ENCODE measurements at places on chromosomes 1 and 21. TPM values are rescaled to one million over a fixed set of nuclear protein-coding genes. Genes with fewer than 3 reads are reported as not detected.
A peak's percentile ranks its signal among the peaks of the same experiment; 100 is the strongest.

DNA sequence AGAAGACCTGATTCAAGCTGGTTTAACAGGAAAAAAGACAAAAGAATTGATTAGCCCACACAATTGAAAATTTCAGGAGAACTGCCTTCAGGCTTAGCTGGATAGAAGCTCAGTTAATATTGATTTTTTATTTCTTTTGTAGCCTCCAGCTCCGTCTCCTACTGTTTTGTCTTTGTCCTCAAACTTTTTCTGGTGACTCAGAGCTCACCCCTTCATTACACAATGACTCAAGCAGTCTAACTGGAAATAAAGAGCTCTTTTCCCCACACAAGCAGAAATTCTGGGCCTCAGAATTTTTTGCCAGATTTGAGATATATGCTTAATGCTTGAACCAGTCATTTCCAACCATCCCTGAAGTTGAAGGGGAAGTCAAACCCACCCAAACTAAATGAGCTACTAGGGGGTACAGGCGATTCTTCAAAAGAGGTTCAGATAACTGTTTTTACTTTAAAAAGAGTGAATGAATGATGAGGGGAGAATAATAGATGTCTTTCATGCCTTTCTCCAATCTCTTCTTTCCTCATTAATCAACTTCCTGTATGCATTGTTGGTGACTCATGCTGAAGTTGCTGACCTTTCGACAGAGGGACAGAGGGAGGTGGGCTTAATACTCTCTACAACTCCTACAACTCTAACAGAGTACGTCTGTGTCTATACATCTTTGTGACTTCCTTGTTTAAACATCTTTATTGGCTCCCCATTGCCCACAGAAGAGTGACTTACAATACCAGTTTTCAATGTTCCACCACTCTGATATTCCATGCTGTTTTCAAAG, 6.2 kb upstream of the ACP6 start:
- peaks cover 2% of the 10 kb centered on the region for H3K36me3 ChIP-seq
- H3K27me3 ChIP-seq, result peaks cover 20% of the 10 kb centered on the region
- H3K4me1 ChIP-seq, result peaks cover 7% of the 10 kb centered on the region

DNA sequence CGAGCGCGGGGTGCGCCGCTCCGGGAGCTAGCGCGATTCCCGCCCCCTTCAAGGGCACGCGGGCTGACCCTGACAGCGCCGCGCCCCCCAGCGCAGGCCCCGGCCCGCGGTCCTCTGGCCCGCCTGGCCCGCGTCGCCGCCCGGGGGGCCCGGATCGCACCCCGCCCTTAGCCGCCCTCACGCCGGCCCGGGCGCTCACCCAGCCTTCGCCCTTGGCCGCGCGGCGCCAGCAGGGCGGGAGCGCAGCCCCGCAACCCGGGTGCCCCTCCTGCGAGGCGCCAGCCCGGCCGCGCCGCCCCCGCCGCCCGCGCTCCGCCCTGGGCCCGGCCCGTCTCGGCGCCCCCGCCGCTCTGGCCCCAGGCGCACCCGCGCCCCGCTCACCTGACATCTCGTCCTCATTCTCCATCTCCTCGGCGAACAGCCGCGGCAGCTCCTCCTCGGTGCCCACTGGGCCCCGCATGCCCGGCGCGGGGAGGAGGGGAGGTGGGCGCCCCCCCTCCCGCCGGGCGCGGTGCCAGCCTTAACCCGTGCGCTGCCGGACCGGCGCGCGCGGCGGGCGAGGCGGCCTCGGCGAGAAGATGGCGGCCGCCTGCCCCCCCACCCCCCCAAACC, 451 bp downstream of the CHD5 start:
- peaks cover 35% of the 10 kb centered on the region for H3K27me3 ChIP-seq
- H3K36me3 ChIP-seq, result peaks cover 10% of the 10 kb centered on the region
- no peak overlapping the region for H3K4me3 ChIP-seq
- no peak for DNase-seq
- peaks cover 11% of the 10 kb centered on the region for H3K4me1 ChIP-seq

The UMODL1 gene
- not detected for total RNA-seq

The ITLN2 gene
- total RNA-seq, result not detected

DNA sequence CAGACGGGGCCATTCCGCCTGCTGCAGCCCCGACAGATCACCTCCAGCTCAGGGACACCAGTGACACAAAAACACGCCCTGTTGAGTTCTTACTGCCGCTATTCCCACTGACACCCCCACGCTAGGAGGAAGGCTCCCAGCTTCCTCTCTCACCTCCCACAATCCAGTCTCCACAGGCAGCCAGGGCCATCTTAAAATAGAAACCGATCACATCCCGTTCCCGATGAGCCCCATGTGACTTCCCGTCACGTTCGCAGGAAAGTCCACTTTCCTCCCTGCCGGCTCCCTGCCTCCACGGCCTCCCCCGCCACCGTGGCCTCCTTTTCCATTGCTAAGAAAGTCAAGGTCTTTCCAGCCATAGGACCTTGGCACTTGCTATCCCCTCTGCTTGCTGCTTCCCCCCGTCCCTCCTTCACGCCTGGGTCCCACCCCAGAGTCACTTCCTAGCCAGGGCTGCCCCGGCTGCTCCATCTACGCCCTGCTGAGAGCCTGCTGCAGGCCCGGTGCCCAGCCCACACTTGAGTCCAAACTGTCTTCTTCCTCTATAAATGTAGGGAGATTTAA, 24.0 kb upstream of the DDOST start:
- no peak overlapping the region for H3K27ac ChIP-seq
- H3K4me3 ChIP-seq, result no peak overlapping the region
- DNase-seq, result no peak
- H3K4me1 ChIP-seq, result peaks cover 4% of the 10 kb centered on the region
- peaks cover 28% of the 10 kb centered on the region for H3K27me3 ChIP-seq
- no peaks in the 10 kb centered on the region for H3K36me3 ChIP-seq

The RGS13 gene
- total RNA-seq, result not detected

GRCh38 chr1:154755858-154756730, 114.0 kb downstream of the KCNN3 start:
- no peak overlapping the region for H3K4me3 ChIP-seq
- H3K27ac ChIP-seq, result peak overlapping the region; percentile 65
- peaks cover 2% of the 10 kb centered on the region for H3K27me3 ChIP-seq
- no peaks in the 10 kb centered on the region for H3K36me3 ChIP-seq
- peaks cover 66% of the 10 kb centered on the region for H3K4me1 ChIP-seq
- DNase-seq, result no peak

GRCh38 chr1:192538407-192539296, 36.9 kb upstream of the RGS1 start:
- H3K36me3 ChIP-seq, result peaks cover 11% of the 10 kb centered on the region
- DNase-seq, result peak; percentile 50
- H3K4me3 ChIP-seq, result peak overlapping the region; percentile 61
- H3K27ac ChIP-seq, result peak overlapping the region; percentile 90
- H3K4me1 ChIP-seq, result peaks cover 30% of the 10 kb centered on the region

DNA sequence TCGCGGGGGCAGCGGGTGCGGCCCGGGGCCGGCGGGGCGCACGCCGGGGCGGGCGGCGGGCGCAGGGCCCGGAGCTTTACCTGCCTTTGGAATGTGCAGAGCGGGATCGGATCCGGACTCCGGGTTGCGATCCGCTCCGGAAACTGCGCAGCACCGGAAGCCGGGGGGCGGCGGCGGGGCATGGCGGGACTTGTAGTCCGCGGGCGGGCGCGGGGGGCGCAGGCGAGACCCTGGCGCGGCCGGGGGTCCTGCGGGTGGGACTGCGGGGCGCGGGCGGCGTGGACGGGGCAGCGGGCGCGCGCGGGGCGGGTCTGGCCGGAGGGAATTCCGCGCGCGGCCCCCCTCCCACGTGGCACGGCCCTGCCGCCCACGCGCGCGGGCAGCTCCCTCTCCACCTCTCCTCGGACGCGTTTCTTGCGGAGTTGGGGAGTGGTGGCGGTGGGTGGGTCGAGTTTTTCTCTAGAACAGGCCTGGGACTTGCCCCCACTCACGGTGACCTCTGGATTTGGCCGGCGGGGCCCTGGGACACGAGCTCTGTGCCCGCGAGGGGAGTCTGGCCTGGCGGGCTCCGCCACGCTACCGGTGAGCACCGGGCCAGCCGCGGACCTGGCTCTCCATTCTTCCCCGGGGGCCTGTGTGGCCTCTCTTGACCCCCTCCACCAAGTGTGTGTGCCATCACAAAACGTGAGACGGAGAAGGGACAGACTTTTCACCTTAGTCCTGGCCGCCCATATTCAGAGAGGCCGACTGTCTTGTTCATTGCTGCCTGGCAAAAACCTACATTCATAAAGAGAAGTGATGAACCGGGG, at the start of gene PRDM15:
Gene PRDM15 (minus strand): TSS at position 155 of the 809 bp plus-strand sequence. CDS start 18,981 bp downstream, outside the sequence.
- peaks cover 23% of the 10 kb centered on the region for H3K4me1 ChIP-seq
- no peaks in the 10 kb centered on the region for H3K36me3 ChIP-seq
- DNase-seq, result peak; percentile 87
- H3K27me3 ChIP-seq, result no peaks in the 10 kb centered on the region
- peak within 1 kb of the TSS; percentile 86 for H3K4me3 ChIP-seq
- peak within 1 kb of the TSS; percentile 96 for H3K27ac ChIP-seq

DNA sequence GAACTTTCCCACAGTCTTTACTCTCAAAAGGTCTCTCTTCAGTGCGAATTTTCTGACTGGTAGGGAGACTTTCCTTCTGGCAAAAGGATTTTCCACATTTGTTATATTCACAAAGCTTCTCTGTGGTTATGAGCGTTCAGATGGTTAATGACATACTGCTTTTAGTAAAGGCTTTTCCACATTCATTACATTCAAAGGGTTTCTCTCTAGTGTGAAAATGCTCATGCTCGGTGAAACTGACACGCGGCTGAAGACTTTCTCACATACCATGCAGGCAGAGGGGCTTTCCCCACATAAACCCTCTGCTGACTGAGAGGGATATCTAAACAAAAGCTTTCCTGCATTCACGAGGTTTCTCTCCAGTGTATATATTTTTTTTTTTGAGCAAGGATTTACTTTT, 9.9 kb upstream of the KLF18 start:
- no peak overlapping the region for H3K27ac ChIP-seq
- H3K36me3 ChIP-seq, result no peaks in the 10 kb centered on the region
- H3K4me3 ChIP-seq, result no peak overlapping the region
- no peaks in the 10 kb centered on the region for H3K4me1 ChIP-seq

The FCGR2B gene
- not detected for total RNA-seq

DNA sequence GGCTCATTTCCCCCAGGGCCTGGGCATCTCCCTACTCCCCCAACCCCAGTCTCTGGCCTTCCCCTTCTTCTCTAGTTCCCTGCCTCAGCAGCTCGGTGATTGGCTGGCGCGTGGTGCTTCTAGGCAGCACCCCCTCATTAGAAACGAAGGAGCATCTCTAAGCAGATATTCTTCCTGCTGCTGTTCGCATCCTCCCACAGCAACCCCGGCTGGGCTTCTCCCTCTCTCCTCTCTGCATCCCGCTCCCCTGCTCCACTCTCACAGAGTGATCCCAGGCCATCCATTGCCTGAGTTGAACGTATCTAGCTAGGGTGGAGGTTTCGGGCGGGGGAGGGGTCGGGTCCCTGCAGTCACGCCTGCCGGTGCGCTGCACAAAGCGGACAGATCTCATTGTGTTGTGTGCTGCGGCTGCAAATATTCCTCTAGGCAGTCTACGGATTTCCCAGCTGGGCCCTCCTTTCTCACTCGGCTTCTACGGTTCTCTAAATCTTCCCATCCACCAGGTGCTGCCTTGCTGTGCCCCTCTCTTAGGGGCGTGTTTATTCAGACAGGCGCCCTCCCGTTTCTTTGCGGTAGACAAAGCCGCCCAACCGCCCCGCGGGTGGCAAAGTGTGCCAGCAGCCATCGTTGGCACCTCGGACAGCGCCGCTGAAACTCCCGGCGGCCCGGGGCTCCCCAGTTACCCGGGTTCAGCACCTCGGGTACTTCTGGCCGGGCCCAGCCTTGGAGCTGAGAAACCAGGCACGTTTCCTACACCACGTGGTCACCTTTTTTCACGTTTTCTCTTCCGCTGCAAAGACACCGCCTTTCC, 2.2 kb downstream of the CACNA1E start:
- H3K4me3 ChIP-seq, result no peak overlapping the region
- peaks cover 9% of the 10 kb centered on the region for H3K4me1 ChIP-seq
- DNase-seq, result peak; percentile 31

- no peak overlapping the region for H3K27ac ChIP-seq
- H3K4me1 ChIP-seq, result no peaks in the 10 kb centered on the region
- H3K27me3 ChIP-seq, result peaks cover 45% of the 10 kb centered on the region
- H3K4me3 ChIP-seq, result no peak overlapping the region
- DNase-seq, result no peak
- H3K36me3 ChIP-seq, result no peaks in the 10 kb centered on the region
Observed at GRCh38 chr1:30816211-30817076, 58.9 kb upstream of the LAPTM5 start.

DNA sequence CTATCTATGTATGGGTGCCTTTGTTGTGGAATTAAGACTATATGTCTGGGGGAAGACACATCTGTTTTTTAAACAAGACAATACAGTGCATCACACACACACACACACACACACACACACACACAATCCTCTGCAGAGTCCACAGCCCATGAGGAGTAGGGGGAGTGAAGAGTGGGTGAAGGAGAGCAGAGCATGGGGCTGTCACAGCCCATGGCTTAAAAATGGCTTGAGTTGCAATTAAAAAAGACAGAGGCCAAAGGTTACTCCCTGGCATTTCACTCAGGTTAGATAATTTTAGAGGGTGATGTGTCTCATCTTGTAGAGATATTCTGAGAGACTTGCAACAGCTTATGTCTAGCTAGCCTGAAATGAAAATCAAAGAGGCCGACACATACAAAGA, 176.5 kb upstream of the PLXNA2 start:
- peaks cover 3% of the 10 kb centered on the region for H3K27me3 ChIP-seq
- no peaks in the 10 kb centered on the region for H3K4me1 ChIP-seq
- H3K4me3 ChIP-seq, result no peak overlapping the region
- DNase-seq, result no peak
- no peaks in the 10 kb centered on the region for H3K36me3 ChIP-seq

DNA sequence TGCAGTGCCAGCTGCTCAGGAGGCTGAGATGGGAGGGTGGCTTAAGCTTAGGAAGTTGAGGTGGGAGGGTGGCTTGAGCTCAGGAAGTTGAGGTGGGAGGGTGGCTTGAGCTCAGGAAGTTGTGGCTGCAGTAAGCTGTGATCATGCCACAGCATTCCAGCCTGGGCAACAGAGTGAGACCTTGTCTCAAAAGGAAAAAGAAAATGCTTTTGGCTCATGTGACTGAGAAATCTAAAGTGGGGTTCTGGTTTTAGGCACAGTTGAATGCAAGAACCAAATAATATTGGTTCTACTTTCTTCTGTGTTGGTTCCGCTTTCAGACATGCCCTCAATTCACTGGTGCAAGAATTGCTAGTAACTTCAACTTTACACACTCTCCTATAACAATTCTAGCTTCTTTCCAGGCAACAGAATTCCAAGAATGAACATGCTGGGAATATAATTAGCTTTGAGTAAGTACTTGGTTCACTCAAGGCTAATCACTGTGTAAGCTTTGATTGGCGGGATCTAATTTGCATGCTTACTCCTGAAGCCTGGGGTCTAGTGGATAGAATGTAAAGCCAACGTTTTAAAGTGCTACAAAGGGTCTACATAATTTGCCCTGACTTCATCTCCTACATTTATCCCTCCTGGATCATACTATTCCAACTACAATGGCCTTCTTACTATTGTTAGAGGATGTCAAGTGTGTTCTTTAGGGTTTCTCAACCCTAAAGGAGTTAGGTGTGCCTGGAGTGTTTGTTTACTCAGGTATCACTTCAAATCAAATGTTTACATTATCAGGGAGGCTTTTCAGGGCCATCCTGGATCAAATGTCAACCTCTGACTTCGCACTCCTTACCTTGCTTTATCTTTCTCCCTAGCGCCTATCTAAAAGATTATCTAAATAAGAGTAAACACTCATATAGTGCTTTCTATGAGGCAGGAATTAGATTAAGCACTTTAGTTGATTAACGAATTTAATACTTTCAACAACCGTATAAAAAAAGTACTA, 115.1 kb downstream of the SLC16A1 start:
- DNase-seq, result peak; percentile 26
- H3K4me1 ChIP-seq, result peaks cover 16% of the 10 kb centered on the region
- no peak overlapping the region for H3K4me3 ChIP-seq
- H3K27me3 ChIP-seq, result peaks cover 28% of the 10 kb centered on the region

- no peaks in the 10 kb centered on the region for H3K4me1 ChIP-seq
- no peaks in the 10 kb centered on the region for H3K27me3 ChIP-seq
- no peak for DNase-seq
- no peaks in the 10 kb centered on the region for H3K36me3 ChIP-seq
Observed at GRCh38 chr21:27192281-27192949, 225.5 kb upstream of the ADAMTS5 start.
